ENCODE measurements at places on chromosomes 6 and 20.

DNA sequence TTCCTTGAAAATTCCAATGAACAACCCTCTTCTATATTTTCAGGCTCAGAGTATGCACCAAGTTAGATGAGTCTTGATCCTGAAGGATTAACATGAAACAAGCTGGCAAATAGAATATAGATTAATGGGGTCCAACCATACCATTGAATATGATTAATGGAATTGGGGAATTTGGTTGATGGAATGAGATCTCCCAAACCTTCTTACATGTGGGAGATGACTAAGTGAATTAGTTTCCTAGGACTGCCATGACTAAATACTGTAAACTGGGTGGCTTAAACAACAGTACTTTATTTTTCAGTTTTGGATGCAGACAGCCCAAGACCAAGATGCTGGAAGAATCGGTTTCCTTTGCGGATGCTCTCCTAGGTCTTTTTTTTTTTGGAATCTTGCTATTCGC is 347.0 kb downstream of the QKI start:
- DNase-seq: no peak

DNA sequence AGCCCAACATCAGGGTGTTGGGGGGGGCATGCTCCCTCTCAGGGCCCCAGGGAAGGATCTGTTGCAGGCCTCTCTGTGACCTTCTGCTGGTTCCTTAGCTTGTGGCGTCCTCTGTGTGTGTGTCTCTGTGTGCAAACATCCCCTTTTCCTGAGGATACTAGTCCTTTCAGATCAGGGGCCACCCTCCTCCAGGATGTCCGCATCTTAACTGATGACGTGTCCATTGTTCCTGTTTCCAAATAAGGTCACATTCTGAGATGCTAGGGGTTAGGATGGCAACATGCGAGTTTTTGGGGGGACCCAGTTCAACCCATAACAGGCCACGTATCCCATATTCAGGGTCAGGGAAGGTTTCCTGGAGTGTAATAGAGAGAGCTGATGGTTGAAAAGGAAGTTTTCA is 40.9 kb downstream of the GMPR start:
- no peak for DNase-seq

DNA sequence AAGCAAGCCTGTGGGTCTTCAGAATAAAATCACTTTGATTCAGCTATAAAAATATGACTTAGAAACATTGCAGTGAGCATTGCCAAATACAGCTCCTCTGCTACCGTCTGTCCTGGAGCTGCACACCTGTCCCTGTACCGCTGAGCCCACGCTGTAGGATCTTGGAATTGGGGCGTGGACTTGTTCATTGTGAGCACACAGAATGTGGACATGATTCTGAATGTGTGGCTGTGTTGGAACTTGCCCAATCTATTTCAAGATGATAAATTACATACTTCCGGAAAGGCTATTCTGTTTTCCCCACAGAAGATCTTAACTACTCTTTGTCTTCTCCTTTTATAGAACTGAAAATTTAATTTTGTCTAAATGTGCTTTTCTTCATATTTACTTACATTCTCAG is 107.3 kb downstream of the UST start:
- no peak for DNase-seq

GRCh38 chr20:19397666-19398065 is 185.2 kb downstream of the SLC24A3 start:
- no peak for DNase-seq

GRCh38 chr20:56469077-56469449 is 636 bp downstream of the RTF2 start:
- no peak for DNase-seq

DNA sequence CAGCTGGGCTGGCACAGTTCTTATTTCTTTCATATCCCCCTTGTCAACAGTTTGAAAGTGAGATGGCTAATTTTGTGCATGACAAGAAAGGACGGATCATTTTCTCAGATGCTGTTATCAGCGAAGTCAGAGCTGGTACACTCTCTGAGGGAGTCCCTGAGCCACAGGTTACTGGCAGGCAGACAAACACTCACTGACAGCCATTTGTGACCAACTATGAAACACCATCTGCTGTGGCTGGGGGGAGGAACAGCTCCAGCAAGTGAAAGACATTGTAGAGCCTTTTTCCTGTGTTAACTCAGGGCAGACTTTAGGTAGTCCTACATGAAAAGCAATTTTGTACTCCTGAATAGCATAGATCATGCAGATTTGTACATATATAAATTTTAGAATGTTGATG is 22.2 kb downstream of the OLIG3 start:
- DNase-seq: no peak

All from posterior cingulate gyrus (tissue), 11 donors.